Keratinocyte (primary cell): ENCODE measurements at places on chromosomes 7 and 10. TPM values are rescaled to one million over a fixed set of nuclear protein-coding genes. Genes with fewer than 3 reads are reported as not detected.

Gene GHRHR
- polyA plus RNA-seq, result not detected in 3 replicates

Gene FFAR4
- polyA plus RNA-seq, result not detected in 3 replicates

Gene AMZ1
- polyA plus RNA-seq, result 0.01 to 0.04 TPM in 2 of 3 replicates, not detected in the other

Gene CNNM1
- 0.62 to 1.3 TPM (median 0.83 TPM) in 3 replicates for polyA plus RNA-seq

Gene CCDC3
- polyA plus RNA-seq, result 0.25 to 0.39 TPM (median 0.35 TPM) in 3 replicates

Gene HYAL4
- polyA plus RNA-seq, result 0.25 to 0.39 TPM (median 0.26 TPM) in 3 replicates

Gene CACNA2D1
- polyA plus RNA-seq, result 1.3 to 2.0 TPM (median 1.8 TPM) in 3 replicates

Gene SPAM1
- not detected in 3 replicates for polyA plus RNA-seq

Gene SYPL1
- polyA plus RNA-seq, result 152 to 254 TPM (median 169 TPM) in 3 replicates

Gene FAM131B
- polyA plus RNA-seq, result 0.12 to 0.24 TPM (median 0.21 TPM) in 3 replicates

Gene DNAJC1
- 16.0 to 35.7 TPM (median 24.8 TPM) in 3 replicates for polyA plus RNA-seq

Gene JCAD
- 0.10 to 0.54 TPM (median 0.10 TPM) in 3 replicates for polyA plus RNA-seq

Gene HOXA5
- 3.3 to 7.1 TPM (median 4.5 TPM) in 3 replicates for polyA plus RNA-seq

Gene FBXL13
- 0.19 to 0.24 TPM (median 0.20 TPM) in 3 replicates for polyA plus RNA-seq

Gene FEZF1
- not detected in 3 replicates for polyA plus RNA-seq

Gene PLEKHS1
- not detected in 3 replicates for polyA plus RNA-seq

Gene IKZF5
- 4.6 to 6.5 TPM (median 6.0 TPM) in 3 replicates for polyA plus RNA-seq

Gene NPC1L1
- 0.01 to 0.03 TPM in 2 of 3 replicates, not detected in the other for polyA plus RNA-seq
